NCI-H2081 (cell line): ENCODE measurements at places on chromosomes 4 and X.

DNA sequence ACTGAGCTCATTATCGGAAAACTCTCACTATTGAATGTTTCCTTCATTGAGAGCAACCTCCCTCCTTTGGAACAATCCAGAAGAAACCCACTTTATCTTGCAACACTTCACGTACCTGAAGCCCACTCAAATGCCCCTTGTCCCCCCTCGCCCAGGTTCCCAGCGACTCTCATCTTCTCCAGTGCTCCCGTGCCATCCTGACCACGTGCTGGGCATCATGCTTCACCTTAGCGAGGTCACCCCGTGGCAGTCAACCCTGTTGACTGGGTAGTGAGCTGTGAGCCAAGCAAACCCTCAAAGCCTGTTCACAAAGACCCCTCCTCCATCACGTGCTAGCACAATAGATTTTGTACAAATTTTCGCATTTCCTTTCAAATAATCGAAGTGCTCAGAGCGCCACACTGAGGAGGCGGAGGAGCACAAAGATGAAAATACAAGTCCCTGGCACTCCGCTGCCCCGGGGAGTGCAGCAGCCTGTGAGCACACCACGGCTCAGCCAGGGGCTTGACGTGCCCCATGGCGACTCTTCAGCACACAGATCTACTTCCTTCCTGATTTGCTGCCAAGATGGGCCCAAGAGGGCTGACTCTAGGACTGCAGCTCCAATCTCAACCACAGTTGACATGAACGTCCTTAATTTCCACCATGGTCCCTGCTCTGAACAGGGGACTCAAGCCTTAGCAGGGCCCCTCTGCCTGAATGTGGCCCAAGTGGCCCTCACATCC is 15.6 kb downstream of the PDZD4 start:
- no peak for DNase-seq

GRCh38 chrX:150234126-150234525 is 129.0 kb upstream of the MAMLD1 start:
- no peak for DNase-seq

GRCh38 chrX:9867753-9868152 is 81.5 kb downstream of the SHROOM2 start:
- no peak for DNase-seq

DNA sequence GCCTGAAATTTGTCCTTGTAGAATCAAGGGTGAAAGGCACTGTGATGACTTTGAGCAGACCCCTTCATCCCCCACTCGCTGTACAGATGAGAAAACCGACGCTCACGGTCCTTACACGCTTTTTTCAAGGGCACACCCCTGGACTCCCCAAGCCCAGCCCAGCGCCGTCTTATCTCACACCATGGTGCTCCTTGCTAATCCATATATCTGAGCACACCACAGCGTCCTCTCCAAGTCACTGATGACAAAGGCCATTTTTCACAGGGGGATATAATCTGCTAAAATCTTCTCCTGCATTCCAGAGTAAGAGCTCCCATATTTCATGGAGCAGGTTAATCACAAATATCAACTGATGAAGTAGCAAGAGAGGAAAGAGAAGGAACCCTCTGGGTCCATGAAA is 486.3 kb downstream of the BCOR start:
- DNase-seq = no peak

- DNase-seq = no peak
These were observed 126.3 kb downstream of the ATG4A start for GRCh38 chrX:108217876-108218275.

- DNase-seq = no peak
These were observed 434.3 kb upstream of the RASGEF1B start for GRCh38 chr4:81905971-81906370.
